ENCODE measurements at places on chromosomes 4 and X.

DNA sequence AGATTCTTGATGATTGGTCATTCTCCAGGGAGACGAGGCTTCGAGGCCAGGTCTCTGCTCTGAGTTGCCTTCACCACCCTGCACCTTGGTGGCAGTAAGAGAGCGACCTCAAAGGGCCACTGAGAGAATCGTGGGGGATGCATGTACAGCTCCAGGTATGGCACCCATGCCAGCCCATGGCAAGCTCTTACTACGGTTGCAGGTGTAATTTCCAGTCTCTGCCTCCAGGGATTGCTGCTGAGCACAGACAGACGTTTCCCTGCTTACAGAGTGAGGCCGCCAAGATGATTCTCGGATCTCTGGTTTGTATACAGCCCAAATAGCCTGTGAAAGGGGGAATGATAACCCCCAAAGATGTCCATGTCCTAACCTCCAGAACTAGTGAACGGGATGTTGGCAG is 16.3 kb upstream of the DRD5 start:
- no peak for DNase-seq

GRCh38 chr4:135177321-135177720 is 975.7 kb upstream of the PABPC4L start:
- no peak for DNase-seq

DNA sequence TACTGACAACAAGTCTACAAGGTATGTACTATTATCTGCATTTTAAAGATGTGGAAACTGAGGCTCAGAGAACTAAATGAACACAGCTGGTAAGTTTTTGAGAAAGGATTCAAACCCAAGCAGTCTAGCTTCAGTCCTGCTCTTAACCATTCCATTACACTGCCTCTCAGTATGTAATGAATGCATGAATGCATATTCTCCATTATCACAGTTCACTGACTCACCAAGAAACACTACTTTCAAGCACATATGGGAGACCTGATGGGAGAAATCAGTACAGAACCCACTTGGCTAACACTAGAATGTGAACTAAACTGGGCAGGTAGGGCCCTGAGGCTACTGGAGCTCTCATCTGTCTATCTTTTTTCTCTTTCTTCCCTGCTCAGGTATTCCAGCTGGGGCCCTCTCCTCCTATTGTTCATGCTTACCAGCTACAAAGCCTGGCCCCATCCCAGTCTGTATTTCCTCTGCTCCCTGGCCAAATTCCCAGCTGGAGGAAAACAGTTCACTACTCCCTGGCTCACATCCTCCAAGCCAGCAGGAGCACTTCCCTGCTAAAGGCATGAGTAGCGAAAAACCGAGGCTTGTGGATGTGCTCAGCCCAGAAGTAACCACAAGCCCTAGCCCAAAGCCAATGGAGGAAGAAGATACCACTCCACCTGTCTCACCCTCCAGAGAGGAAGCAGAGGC is 178.2 kb upstream of the ARHGEF9 start:
- DNase-seq = no peak

DNA sequence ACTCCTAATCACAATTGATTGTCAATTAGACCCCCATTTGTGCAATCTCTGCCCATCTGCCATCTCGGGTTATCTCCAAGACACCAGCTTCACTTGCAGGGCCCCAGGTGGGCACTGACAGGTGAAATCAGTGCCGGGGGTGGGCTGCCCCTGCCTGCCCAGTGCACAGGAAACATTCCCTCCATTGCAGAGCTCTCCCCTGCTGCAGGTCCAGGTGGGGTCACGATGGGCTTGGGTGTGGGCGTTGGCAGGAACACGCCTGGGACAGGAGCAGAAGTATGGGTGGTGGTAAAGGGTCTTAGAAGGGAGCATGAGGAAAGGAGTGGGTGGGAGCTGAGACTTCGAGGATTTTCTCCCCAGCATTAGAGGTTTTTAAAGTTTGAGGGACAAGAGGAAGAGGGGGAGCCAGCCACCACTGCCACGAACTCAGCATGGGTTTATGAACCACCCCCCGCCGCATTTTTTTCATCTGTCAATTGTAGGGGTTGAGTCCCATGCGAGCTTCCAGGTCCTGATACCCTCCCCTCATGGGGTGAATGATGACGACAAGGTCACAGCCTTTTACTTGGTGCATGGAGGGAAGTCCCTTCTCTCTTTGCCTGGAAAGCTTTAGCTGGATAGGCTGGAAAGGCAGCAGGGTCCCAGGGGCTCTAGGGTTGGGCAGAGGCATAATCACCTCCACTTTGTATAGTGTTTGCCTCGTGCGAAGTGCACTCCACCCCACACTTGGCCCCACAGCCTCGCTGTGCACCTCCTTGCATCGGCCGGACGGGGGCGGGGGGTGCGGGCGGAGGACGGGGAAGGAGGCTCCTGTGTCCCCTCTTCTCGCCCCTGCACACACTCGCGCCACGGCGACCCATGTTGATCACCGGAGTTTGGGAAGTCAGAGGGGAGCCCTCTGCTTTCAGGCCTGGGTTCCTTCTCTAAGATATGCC is 3.5 kb upstream of the NKX1-1 start:
- no peak for DNase-seq

- no peak for DNase-seq
These were observed 11.4 kb downstream of the EFNB1 start for GRCh38 chrX:68840256-68840655.

- no peak for DNase-seq
These were observed 22.7 kb upstream of the PSAPL1 start for GRCh38 chr4:7457201-7458065.

GRCh38 chr4:59484944-59485343 is 1715.2 kb upstream of the ADGRL3 start:
- DNase-seq = no peak

DNA sequence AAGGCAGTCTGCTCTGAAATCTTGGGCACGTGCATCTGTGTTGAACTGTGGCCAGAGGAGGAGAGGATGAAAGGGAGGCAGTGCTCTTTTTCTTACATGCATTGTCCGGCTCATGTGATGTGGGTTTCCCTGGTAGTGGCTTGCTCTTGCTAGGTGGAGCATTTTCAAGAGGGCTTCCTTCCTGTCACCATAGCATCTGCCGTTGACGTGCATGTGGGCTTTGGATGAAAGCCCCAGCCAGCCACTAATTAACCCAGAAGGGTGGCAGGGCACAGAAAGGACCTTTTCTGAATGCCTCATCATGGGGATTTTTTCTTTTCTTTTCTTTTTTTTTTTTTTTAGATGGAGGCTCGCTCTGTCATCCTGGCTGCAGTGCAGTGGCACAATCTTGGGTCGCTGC is 121.3 kb downstream of the GPR143 start:
- no peak for DNase-seq

DNA sequence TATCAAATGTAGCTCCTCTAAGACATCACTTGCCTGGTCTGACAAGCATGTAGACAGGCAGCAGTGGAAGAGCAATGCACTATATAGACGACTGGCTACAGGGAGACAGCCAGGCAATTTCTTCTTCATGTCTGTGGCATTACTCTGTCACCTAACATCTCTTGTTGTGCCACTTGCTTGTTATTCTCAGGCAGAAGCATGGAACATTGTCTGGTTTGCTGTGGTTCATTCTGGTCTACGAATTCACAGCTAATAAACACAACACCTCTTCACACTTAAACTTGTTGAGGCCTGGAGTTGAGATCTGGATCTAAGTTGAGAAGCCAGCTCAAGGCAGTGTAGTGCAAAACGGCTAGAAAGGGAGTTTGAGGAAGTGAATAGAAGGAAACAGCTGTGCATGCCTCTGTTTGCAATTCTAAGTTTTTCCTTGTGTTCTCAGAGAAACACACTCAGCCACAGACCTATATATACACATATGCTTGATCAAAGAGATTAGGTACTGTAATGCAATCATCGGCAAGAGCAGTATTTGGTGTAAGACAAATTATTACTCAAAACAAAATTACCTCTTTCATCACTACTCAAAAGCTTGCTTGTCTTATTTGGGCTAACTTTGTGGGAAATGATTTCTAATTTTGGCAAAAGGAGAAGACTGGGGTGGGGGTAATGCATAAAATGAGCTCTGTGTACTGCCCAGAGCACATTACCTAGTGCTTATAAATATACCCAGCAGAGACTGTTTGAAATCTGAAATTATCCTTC is 243.8 kb downstream of the PPP3CA start:
- DNase-seq = no peak

All from GM04504 (cell line).